ENCODE measurements at places on chromosomes 1 and 21.

- no peak for DNase-seq
Observed at GRCh38 chr1:31788825-31789256, 24.7 kb upstream of the ADGRB2 start.

DNA sequence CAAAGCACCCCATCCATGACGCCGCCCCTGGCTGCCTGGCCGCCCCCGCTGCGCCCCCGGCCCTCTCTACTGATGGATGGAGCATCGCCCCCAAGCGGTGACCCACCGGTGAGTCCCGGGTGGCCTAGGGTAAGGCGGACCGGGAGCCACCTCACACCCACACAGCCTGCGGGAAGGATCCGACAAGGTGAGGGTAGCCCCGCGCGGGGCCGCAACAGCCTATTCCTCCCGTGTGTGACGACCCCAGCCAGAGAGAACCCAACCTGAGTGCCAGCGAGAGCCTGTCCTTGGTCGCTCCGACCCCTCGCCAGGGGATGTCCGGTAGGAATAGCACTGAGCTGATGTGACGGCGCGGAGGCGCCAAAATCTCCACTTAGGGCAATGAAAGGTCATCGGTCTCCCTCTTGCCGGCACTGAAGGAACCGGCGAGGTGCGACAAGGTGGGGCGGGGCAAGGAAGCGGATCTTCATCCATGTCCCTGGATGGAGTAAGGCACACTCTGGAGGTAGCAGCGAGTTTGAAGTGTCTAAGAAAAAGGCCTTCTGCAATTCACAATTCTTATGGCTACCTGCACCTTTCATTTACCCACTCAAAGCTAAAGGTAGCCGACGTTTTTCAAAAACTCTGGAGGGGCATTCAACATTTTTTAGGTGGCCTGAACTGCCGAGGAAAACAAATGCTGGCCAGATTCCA lies 19.7 kb upstream of the CHIA start:
- DNase-seq, result no peak

- DNase-seq, result no peak
Observed at GRCh38 chr1:87111659-87112371, 197.4 kb downstream of the HS2ST1 start.

- no peak for DNase-seq
Observed at GRCh38 chr1:29368936-29369932, 132.9 kb downstream of the PTPRU start.

- DNase-seq, result no peak
Observed at GRCh38 chr1:117244971-117245370, 34.2 kb upstream of the VTCN1 start.

GRCh38 chr1:214022229-214022791 lies 34.5 kb downstream of the PROX1 start:
- DNase-seq, result peak; percentile 45

- no peak for DNase-seq
Observed at GRCh38 chr1:223136086-223136485, 7.0 kb downstream of the TLR5 start.

- DNase-seq, result no peak
Observed at GRCh38 chr1:244350027-244350426, 101.7 kb downstream of the ADSS2 start.

DNA sequence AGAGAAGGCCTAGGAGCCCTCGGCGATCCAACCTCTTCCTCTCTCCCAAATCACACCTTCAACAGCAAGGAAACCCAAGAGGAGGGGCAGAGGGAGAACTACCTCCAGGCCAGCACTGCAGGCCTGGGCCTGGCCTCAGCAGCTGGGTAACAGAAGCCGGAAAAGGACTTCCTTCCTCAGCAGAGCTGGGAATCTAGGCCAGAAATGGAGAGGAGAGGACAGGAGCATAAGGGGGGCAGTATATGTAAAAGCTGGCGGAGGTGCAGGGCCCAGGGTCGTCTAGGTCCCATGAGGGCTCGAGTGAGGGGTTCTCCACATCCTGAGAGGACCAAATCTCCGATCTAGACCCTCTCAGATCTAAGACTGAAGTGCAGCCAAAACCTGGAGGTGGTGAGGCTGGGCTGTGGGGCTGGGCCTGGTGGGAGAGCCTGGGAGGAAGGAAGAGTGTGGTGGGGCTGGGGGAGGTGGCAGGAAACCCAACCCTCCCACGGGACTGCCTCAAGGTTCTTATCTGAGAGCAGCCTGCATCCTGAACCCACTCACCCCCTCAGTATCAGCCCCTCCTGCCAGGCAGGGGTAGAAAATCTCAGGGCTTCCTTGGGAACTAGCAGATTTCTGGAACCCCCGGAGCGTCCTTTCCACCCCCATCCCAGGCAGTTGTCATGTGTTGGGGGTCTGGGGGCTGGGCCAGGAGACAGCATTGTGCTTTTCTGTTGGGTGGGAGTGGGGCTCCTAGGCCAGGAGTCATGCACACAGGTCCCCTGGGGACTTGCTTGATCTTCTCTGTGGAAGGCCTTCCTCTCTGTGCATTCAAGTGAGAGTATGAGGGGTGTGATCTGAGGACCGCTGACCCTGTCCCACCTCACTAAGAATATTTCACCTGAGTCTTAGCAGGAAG lies 33.0 kb downstream of the PIK3C2B start:
- no peak for DNase-seq

DNA sequence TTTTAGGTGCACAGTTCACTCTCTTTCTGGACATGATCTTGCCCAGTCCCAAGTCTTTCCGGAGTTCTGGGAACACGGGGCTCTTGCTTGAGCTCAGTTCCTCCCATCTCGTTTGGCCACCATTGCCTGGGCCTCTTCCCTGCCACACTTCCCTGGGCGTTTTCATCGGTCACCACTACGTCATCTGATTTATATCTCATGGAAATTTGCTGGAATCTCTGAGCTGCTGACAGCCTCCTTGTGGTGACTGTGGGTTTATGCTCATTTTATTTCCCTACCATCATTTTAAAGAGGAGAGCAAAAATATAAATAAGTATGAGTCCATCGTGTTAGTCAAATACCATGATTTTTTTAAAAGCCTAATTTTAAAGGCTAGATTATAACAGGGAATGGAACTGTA lies 449.1 kb upstream of the KAZN start:
- DNase-seq, result no peak

DNA sequence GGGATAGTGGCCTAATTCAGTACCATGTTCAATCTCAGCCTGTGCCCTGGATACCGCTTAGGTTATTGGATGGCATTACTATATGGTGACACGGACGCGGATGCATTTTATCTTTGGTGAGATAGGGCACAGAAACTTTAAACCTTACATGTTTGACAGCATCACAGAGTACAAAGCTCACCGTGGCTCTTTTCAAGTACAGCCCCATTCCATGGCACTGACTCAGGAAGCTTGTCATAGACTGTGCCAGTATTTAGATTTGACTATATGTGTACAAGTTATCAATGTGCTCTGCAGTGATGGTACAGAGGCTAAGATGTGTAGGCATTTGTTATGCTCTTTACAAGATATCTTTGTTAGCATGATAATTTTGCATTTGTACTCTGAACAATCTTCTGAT lies 169.0 kb downstream of the RYR2 start:
- no peak for DNase-seq

GRCh38 chr1:50521703-50522102 lies 98.5 kb upstream of the DMRTA2 start:
- no peak for DNase-seq

- no peak for DNase-seq
Observed at GRCh38 chr1:230752407-230752806, 5.2 kb downstream of the CAPN9 start.
